Kidney capillary endothelial cell (primary cell): ENCODE measurements at places on chromosomes 1 and 21.

DNA sequence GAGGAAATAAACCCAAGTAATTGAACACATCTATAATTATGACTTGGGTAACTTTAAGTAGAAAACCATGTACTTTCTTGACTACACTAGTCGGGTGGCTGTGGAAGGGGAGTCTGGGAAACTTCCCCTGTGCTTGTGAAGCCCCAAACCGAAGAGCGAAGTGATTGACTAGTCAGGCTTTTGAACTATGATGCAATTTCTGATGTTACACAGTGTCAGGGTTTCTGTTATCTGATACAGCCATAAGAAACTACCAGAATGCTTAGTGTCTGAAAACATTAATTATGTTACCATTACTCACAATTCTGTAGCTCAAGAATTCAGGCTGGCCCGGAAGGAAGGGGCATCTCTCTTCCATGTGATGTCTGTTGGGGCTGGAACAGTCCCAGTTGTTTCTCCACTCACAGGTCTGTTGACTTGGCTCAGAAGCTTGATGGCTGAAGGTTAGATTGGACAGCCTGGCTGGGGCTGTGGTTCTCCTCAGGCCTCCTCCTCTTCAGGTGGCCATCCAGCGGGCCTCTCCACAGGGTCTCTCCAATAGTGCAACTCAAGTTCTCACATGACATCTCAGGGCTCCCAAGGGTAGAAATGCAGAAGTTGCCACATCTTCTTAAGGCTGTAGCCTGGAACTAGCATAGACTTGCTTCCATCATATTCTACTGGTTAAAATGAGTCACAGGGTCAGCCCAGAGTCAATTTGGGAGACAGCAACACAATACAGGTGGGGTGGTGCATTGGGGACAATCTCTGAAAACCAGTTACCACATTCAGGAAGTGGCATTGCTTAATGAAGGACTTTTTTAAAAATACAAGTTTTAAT is 8.3 kb upstream of the C8B start:
- DNase-seq, result no peak

- DNase-seq, result no peak
Observed at GRCh38 chr1:34100332-34100731, 64.7 kb downstream of the CSMD2 start.

DNA sequence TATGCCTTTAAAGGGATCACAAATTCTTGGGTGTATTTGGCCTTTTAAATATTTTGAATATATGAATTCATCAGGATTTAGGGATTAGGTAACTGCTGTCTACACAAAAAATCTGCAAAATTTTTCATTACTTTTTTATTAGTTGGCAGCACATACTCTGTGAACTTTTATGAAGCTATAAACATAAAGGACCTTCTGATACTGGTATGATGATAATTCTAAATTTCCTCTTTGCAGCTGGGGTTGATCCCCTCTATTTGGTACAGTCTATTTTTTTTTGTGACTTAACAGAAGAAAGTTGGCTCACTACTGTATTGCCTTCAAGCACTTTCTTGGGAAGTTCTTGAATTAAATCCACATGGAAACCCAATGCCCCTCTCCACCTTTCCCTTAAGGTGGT is 416.1 kb downstream of the LMO4 start:
- no peak for DNase-seq

GRCh38 chr1:213976665-213977485 is 10.9 kb upstream of the PROX1 start:
- DNase-seq, result no peak

DNA sequence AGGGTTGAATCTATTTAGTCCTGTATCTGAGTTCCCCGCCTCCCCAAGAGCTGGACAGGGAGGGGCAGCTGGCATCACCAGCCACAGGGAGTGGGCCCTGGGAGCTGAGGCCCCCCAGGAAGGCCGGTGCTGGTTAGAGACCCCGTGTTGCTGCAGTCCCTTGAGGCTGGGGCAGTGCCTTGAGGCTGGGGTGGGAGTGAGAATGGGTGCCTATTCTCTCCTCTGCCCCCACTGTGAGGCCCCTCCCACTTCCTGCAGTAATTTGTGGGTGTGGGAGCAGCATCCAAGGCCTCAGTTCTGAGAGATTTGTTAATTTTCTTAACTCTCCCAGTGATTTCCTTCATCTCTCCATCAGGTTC is 2.5 kb upstream of the TRAPPC3 start:
- no peak for DNase-seq

DNA sequence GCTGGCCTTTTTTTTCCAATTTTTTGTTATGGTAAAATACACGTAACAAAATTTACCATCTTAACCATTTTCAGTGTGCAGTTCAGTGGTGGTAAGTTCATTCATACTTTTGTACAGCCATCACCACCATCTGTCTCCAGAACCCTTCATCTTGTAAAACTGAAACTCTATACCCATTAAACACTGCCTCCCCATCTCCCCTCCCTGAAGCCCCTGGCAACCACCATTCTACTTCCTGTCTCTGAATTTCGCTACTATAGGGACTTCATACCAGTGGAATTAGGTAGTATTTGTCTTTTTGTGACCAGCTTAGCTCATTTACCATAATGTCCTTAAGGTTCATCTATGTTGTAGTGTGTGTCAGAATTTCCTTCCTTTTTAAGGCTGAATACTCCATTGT is 8.7 kb downstream of the PKNOX1 start:
- DNase-seq, result peak; percentile 41

DNA sequence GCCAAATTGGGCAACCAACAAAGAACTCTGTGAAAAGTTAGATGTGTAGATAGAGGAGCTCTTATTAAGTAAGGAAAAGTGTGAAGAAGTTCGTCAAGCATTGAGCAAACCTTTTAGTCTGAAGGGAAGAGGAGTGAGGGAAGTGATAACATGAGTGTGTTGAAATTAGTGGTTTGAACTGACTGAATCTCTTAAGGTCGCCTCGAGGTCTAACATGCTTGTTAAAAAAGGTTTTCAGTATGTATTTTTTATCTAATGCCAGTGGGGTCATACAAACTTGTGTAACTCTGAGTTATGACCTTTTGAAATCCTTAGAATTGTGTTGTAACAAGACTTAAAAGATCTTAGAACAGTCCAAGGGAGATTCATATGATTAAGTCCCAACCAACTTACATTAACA is 34.1 kb downstream of the SOAT1 start:
- DNase-seq, result no peak

DNA sequence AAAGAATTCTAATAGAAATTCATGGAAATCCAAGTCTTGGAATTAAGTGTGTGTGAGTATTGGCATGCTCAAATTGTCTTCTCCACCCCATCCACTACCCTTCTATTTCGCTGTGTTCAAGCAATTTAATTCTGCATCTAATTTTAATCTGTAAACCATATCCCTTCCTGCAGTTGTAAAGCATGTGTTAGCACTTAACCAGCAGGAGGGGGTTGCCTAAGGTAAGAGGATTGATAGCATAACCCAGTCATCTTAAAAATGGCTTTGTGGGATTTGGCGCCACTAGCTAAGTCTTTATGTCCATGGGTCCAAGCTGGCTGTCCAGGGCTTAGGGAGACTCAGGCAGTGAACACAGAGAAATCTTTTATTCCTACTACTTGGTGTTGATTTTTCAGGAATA is 210.3 kb downstream of the PTPRC start:
- DNase-seq, result no peak
